ENCODE measurements at places on chromosomes 3 and 15.

GRCh38 chr15:42163947-42164550 lies 7.6 kb upstream of the PLA2G4F start:
- no peak for DNase-seq

DNA sequence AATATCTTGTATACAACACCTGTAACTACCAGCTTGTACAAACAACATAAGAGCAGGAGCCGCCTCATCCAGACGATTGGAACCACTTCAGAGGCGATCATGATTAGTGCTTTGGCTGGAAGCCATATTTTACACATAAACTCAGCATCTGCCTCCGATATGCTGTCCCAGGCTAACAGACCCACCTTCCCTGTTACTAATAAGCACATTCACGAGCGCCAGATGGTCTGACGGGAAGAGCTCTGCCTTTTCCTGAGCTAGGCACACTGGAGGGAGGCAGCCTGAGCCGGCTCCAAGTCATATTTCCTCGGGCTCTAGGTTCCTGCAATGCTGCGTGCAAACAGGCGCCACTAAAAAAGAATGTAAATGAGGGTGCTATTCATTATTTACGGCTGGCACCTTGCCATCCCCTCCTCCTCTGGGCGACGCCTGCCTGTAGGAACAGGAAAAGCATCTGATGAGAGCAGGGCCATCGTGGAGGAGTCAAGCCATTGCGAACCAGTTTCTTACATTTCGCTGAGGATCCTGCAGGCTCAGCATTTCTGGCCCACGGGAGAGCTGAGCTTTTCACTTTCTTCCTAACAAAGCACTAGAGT lies 98.2 kb downstream of the ANXA2 start:
- no peak for DNase-seq

- DNase-seq: peak; percentile 6
Observed at GRCh38 chr3:166285001-166285400, 447.8 kb upstream of the BCHE start.

GRCh38 chr15:58562135-58562534 lies 130.3 kb downstream of the LIPC start:
- DNase-seq: no peak

- no peak for DNase-seq
Observed at GRCh38 chr3:129445471-129445870, 5.4 kb downstream of the IFT122 start.

GRCh38 chr3:187706971-187707370 lies 4.6 kb upstream of the RTP2 start:
- no peak for DNase-seq

GRCh38 chr3:81743096-81744025 lies 18.1 kb downstream of the GBE1 start:
- peak; percentile 95 for DNase-seq
